DMS79 treated with DMSO at 0.1 percent for 48 hours (cell line): ENCODE measurements at places on chromosomes 12 and 14.

- no peak for DNase-seq
Measured at GRCh38 chr14:54420478-54421142, 20.6 kb downstream of the CNIH1 start.

DNA sequence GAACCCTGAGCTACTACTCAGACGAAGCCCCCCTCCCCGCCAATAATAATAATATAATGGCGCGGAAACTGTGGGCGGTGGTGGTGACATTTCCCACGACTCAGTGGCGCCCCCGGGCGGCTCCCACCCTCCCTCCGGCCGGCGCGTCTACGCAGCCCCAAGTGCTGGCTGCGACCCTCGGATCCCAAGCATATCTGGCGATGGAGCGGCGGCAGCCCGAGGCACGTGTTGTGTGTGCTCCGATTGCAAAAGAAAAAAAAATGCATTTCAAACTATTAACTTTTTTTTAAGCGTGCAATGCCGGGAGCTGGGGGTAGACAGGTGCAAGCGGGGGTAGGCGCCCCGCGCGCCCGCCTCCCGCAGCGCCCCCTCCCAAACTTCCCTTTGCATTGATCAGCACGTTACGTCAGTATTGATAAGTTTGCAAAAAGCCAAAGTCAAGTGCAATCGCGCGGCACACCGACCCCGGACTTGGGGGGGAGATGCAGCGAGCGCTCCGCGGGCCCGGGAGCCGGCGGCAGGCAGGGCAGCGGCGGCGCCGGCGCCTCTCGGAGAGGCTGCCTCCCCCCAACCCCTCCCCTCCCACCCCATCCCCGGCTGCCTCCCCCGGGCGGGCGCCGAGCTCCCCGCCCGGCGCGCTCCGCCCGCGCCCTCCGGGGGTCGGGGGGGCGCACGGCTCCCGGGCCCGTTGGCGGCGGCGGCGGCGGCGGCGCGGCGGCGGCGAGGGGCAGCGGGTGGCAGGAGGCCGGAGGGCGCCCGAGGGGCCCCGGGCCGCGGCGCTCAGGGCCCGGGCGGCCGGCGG is 113.1 kb upstream of the MYL2 start:
- DNase-seq = no peak

DNA sequence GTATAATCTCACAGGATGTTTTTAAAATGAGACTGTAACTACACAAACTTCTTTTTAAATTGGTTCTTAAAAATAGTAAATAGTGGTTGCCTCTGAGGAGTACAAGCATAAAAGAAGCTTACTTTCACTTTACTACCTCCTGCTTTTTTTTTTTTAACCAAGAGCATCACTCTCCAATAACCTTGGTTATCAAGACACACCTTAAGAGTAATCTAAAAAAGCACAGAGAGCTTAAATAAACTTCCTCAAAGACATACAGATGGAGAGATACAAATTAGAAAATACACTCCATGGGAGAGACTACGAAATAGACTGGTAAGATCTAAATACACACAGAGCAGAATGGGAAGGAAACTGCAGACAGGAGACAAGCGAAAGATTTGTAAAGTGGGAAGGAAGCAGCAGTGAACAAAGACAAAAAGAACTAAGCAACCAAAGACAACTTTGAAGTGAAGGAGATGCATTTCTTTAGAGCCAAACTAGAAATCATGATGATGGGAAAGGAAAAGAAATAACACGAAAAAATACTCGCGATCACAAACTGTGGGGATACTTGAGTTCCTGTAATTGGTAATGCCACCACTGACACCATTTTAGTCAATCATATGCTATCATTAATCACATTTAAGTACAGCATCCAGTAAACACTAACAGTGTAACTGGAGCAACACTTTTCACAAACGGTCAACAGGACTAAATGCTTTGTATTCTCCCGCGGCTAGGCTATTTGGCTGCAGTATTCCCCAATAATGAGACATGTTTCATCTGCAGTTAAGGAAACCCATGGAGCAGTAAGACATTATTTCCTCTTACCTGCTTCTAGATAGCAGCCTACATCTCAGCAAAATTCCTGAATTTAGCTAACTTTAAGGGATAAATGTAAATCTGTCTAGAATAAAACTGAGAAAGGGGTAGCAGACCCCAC is 8.2 kb downstream of the SINHCAF start:
- peak; percentile 81 for DNase-seq

DNA sequence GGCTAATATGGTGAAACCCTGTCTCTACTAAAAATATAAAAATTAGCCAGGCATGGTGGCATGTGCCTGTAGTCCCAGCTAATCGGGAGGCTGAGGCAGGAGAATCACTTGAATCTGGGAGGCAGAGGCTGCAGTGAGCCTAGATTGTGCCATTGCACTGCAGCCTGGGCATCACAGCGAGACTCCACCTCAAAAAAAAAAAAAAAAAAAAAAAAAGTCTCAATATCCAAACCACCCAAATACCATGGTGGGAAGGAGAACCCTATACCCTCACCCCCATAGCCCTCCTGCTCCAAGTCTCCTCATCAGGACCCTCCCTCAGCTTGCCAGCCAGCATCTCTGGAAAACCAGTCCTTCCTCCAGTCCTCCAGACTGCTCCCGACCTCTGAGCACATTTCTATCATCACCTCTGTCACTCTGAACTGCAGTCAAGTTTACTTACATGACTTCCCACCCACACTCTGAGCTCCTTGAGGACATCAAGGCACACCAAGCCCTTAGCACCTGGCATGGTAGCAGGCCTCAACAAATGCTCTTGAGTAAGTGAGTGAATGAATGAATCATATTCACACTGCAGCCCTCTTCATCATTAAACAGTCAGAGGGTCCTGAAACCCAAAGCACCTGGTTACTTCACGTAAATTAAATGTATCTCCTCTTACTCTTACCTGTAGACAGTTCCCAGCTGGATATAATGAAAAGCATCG is 35.2 kb downstream of the NT5DC3 start:
- no peak for DNase-seq

- no peak for DNase-seq
Measured at GRCh38 chr14:104384776-104385071, 194.8 kb upstream of the C14orf180 start.

- no peak for DNase-seq
Measured at GRCh38 chr14:76844223-76844622, 18.0 kb downstream of the LRRC74A start.

GRCh38 chr12:76299536-76300296 is 48.5 kb downstream of the BBS10 start:
- DNase-seq = no peak

- peak; percentile 79 for DNase-seq
Measured at GRCh38 chr12:119710965-119711551, 43.1 kb downstream of the PRKAB1 start.

- DNase-seq = no peak
Measured at GRCh38 chr12:1428671-1429070, 165.7 kb downstream of the FBXL14 start.

- no peak for DNase-seq
Measured at GRCh38 chr12:120199595-120200306, 1.2 kb downstream of the RPLP0 start.

DNA sequence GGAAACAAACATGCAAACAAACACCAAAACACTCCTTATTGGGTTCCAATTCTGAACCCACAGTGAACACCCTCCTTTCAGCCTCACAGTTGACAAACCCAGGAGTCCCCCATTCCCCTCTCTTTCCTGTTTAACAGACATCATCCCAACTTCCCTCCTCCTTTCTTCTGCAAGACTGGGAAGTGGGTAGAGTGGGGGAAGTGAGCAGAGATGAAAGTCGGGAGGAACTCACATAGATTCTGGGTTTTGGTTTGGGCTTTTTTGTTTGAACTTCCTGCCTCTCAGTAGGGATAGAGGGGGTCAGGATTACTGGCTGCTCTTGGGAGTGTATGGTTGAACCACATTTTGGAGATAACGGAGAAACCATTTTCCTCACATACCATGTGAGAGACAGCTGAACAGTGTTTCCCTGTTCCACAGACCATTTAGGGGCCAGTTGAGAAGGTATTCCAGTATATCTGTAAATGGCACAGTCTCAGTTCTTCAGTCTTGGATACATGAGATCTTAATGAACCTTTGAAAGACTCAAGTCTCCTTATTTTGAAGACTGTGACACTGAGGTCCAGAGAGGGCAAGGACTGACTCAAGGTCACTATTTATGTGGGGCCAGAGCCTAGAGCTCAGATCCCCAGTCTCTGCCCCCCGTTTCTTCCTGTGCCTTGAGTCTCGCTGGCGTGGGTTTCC is 3.9 kb upstream of the GPR84 start:
- no peak for DNase-seq

GRCh38 chr12:109291521-109292341 is 17.4 kb downstream of the FOXN4 start:
- peak; percentile 95 for DNase-seq

DNA sequence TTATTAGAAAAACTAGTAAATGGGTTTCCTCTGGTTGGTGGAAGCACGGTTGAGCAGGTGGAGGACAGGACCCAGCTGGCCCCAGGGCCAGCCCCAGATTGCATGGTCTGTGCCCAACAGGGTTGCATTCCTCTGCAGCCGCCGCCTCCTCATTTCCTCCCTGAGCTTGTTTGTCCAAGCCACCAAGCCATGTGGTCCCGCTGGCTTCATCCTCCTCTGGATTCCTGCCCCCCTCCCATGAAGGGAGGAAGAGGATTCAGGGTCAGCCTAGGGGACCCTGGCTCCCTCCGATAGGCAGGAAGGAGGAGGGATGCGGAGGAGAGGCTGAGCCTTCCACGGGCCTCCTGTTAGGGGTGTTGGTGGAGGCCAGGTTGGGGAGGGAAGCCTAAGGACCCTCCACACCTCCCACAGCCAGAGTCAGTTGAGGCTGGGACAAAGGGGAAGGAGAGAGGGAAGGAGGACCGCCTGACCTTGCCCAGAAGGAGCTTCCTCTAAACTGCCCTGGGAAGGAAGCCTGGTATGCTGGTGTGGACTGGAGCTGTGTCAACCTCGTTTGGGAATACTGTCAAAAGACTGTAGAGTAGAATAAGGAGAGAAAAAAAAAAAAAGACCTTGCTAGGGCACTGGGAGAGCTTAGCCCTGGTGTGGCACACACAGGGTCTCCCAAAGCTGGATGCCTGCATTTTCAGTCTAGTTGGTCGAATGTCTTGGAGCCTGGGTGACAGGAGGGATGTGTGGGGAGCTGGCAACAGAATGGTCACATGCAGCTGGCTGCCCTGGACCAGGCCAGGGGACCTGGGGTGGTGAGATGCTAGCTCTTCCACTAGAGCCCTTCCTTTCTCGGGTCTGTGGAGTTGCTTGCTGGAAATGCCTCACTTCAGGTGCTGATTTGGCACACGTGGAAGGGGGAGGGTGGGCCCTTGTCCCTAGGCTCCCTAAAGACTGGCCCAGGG is 42.4 kb downstream of the PLEKHG3 start:
- DNase-seq = no peak

DNA sequence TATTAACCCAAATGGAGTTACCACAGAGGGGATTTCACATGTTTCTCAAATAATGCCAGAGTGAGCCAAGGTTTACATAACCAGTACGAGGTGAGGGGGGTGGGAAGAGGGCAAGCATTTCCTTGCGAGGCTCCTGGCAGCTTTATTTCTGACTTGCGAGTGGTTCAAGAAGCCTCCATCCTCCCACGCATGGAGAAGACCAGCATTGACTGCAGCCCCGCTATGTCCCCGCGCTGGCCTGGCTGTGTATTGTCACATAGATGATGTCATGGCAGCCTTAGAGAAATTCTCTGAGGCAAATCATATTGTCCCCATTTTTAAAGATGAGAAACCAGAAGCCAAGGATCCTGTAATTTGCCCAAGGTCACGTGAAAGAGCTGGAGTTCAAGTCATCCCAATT is 188.2 kb downstream of the CACNA1C start:
- no peak for DNase-seq

GRCh38 chr14:89349171-89350008 is 67.6 kb downstream of the FOXN3 start:
- DNase-seq = peak; percentile 98

DNA sequence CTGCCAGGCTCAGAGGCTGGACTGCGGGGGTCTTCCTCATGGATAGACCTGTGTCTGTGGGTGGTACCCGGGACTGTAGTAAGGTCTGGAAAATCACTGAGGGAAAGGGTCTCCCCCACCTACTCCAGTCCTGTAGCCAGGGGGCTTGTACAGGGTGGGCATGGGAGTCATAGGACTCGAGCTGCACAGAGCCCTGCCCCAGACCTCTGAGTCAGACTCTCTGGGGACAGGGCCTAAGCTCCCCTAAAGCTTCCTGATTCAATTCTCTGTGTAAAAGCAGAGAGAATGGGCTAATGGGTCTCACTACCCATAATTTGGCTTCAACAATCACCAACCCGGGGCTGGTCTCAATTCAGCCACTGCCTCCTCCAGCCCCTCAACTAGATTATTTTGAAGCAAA is 27.0 kb downstream of the LRTM2 start:
- DNase-seq = no peak

- DNase-seq = no peak
Measured at GRCh38 chr12:48420039-48420775, 52.2 kb upstream of the ANP32D start.

DNA sequence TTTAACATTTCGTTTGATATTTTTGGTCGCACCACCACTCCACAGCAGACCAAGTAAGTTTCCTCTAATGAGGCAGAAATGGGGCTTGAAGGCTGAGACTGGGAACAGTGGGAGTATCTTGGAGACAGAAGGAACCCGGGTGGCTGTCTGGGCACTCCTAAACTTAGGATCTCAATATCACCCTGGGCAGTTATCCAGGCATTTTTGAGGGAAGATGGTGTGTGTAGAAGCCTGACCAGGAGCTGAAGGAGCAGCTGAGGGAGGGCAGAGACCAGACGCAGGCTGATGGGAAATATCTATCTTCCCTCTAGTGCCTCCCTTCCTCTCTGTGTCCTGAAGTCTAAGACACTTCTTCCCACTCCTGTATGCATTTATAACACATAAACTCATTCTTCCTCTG is 10.7 kb downstream of the MARS1 start:
- DNase-seq = no peak

DNA sequence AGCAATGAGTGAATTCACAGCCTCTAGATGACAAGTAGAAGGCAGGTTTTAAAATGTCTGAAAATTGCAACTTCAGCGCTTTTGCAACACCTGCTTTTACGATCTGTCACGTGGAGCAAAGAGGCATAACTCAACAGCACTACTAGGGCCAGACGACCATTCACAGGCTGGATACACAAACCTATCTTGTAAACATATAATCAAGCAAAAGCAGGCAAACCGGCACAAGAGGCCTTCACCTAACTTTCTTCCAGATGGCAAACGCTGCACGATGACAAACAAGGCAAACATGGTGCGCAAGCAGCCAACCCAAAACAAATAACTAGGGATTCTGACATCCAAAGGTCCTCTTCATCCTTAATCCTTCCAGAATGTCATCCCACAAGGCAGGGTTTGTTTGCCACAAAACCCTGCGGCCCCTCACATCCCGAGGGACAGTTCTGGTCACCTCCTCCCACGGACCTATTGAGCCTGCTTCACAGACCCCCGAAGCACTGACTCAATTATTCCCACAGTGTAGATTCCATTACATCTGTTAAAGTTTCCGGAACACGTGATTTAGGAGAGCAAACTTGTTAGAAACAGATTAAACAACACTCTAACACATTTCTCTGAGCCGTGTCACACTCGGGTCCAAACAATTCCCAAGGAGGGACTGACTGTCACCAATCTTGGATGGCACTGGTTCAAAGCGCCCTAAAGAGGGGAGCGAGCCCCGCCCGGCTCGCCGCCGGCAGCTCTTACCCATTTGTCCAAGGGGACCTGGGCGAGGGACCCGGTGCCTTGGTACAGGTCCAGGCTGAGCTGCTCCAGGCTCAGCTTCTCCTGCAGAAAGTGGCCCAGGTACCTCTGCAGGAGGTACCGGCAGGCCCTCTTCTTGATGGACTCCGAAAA is 823 bp downstream of the ATG2B start:
- peak; percentile 93 for DNase-seq
